Activated CD8-positive, alpha-beta memory T cell treated with anti-CD3 and anti-CD28 coated beads, Interleukin-2, amount 50 U/mL, for 4 hours (primary cell): ENCODE measurements at places on chromosomes 5 and 9.

- DNase-seq: no peak
Observed at GRCh38 chr9:134432471-134432870, 106.2 kb downstream of the RXRA start.

DNA sequence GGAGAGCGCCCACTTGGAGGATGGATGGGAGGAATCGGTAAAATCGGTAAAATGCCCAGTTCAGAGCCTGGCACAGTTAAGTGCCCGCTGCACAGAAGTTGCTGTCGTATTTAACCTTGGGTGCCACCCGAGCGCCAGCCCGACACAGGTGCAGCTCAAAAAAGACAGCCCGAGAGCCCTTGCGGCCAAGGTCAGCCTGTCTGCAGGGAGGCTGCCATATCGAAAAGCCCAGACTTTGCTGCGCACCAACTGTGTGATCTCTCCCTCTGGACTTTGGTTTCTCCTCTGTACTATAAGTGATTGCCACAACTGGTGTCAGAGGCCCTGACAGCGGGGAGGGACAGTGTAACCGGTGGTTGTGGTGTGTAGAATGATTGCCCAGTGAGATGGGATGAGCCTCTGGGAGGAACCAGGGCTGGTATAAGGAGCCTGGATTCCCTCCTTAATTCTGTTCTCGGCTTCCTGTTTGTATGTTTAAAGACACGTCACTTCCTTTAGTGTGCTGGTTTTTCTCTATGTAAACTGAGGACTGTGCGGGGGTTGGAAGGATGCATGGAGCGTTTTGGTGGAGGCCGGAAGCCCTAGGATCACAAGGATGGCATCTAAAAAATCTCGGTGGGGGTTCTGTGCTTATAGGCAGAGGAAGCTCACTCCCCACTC, 792 bp downstream of the NTMT1 start:
- no peak for DNase-seq

DNA sequence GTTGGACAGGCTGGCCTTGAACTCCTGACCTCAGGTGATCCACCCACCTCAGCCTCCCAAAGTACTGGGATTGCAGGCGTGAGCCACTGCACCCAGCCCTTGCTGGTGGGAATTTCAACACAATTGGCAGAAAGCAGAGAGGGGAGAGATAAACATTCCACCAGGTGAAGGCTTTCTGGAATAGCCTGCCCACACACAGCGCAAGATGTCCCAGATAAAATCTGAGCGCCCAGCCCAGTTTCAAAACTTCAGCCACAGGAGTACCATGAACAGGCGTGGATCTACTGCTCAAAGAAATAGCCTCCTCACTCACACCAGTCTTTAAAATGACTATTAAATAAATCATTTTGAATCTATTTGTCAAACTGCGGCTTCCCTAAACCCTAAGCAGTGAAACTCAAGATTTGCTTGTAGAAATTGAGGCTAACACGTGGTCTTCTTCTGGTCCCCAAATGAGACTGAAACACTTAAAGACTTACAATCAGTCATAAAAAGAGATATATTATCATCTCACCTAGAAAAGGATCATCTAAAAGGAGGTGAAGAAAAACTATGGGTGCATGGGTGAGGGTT, 34.7 kb downstream of the CAPSL start:
- DNase-seq: no peak

- DNase-seq: no peak
Observed at GRCh38 chr5:77176429-77176828, 34.1 kb upstream of the PDE8B start.

DNA sequence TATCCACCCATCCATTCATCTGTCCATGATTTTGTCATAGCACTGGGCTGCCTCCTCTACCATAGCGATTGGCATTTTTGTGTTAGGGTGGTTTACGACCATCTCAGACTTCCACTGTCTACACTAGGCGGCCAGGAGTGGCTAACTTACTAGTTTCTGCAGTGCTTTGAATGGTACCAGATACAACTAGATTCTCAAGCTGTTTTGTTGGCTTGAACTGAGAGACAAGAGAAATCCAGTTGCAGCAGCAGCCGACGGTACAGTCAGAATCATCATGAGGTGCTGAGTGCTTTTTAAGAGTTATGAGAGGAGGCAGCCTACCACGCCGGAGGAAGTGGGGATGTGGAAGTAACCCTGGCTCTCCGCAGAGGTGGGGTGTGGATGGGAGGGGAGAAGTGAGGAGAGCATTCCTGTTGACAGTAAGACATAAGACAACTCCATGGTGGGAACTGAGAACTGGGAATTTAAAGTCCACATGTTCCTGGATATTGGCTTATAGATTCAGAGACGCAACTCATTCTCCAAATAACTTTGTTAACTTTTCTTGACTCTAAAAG, 27.9 kb downstream of the COL5A1 start:
- DNase-seq: no peak
